Right atrium auricular region (tissue), 2 donors: ENCODE measurements at places on chromosomes 16 and 17. TPM values are rescaled to one million over a fixed set of nuclear protein-coding genes. Genes with fewer than 3 reads are reported as not detected.
A peak's percentile ranks its signal among the peaks of the same experiment; 100 is the strongest.

DNA sequence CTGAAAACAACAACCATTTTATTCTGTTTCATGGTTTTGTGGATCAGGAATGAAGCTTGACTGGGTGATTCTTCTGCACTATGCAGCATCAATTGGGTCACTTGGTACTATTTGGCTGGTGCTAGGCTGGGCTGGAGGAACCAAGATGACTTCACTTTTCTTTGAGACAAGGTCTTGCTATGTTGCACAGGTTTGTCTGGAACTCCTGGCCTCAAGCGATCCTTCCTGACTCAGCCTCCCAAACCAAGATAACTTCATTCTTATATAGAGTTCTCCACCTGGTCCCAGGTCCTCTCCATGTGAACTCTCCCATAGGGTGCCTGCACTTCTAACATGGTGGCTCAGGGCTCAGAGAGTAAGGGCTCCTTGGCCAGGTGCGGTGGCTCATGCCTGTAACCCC lies 1.9 kb upstream of the PIPOX start:
- DNase-seq, result no peak

DNA sequence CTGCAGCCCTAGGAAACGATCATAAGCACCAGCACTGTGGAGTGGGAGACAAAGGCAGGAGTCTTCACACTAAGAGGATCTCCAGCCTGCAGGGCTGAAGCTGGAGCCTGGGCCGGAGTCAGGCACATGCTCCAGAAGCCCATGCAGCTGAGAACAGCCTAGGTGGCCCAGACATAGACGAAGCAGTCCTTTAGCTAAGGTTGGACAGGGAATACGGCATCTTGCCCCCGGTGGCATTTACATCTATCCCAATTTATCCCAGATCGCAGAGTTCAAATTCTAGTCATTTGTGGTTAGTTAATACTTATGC lies 13.9 kb downstream of the TSPOAP1 start:
- DNase-seq, result no peak

GRCh38 chr17:41739661-41740352 lies 5.4 kb upstream of the HAP1 start:
- DNase-seq, result no peak

DNA sequence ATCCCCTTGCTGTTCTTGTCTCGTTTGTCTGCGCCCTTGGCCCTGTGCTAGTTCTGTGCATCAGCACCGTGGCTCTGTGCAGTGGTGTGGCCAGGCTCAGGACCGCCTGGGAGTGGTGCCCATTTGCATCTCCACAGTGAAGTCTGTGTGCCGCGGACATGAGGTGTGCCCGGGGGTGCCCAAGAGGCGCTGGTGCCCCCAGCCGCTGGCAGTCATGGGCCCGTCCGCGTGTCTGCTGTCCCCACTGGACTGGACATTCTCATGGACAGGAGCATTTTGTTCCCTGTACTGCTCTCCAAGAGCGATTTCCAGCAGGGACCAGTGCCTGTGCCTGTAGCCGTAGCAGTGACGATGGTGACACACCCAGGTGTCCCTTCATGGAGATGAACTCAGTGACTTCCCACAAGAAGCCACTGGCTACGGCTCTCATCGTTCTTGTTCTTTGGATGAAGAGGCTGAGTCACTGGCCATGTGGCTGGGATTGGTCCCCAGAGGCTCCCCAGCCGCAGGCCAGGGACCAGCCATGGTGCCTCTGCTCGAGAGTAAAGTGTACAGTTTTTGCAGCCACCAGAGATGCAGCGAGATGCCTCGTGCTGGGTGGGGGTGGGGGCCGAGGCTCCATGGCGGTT lies 13.0 kb upstream of the MC1R start:
- no peak for DNase-seq

GRCh38 chr16:86062271-86062965 lies 163.5 kb downstream of the IRF8 start:
- no peak for DNase-seq

GRCh38 chr17:82985973-82986372 lies 93.4 kb upstream of the METRNL start:
- peak; percentile 50 for DNase-seq

DNA sequence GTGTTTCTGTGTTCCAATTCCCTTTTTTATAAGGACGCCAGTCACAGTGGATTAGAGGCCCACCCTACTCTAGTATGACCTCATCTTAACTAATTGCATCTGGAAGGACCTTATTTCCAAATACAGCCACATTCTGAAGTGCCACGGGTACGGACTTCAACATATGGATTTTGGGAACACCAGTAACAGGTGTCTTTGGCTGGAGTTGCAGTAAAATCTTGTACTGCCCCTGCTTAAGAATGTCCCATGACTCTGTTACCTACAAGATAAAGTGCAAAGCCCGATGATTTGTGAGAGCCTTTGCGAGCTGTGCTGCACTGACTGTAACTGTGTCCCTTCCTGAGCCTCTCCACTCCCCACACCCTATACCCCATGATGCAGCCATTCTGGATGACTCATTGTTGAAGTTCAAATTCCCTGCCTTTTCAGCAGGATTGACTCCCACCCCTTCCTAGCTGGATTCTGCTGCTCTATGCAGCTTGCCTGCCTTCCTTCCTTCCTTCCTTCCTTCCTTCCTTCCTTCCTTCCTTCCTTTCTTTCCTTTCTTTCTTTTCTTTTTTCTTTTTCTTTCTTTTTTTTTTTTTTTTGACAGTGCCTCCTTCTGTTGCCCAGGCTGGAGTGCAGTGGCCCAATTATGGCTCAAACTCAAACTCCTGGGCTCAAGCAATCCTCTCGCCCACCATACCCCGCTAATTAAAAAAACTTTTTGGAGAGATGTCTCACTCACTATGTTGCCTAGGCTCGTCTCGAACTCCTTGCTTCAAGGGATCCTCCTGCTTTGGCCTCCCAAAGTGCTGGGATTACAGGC lies 2.1 kb downstream of the HCRT start:
- no peak for DNase-seq

DNA sequence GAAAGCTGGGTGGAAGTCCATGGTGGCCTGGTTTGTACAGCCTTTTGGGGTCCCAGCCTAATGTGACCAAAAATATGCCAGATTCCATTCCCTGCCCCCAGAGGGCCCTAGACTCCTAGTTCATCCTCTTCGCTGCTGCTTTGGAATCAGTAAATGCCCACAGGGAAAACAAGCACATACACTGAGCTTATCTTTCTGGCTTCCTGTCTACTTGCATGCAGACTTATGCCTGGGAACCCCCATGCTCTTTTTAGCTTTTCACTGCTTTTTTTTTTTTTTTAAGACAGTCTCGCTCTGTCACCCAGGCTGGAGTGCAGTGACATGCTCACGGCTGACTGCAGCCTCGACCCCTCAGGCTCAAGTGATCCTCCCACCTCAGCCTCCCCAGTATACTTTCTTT lies 6.2 kb upstream of the CD300LG start:
- no peak for DNase-seq

DNA sequence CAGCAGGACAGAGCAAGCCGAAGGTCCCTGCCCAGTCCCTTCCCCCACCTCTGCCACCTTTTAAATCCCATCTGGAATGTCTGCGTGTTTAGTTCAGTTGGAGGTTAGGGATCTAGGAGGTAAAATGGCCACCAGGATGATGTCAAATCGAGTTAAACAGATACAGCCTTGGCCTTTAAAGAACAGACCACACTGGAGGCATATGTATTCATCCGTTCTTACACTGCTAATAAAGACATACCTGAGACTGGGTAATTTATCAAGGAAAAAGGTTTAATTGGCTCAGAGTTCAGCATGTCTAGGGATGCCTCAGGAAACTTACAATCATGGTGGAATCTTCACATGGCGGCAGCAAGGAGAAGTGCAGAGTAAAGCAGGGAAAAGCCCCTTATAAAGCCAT lies 167.8 kb upstream of the CACNG5 start:
- DNase-seq, result no peak

GRCh38 chr17:51046514-51047384 lies 73.9 kb downstream of the SPAG9 start:
- DNase-seq, result peak; percentile 79

Gene LGALS9B
- total RNA-seq, result not detected

Gene GUCY2D
- not detected for total RNA-seq

Gene SLC16A5
- 34.1 TPM for total RNA-seq

Gene CPNE7
- total RNA-seq, result not detected
